A549 (cell line): ENCODE measurements at places on chromosomes 3 and 15.
A peak's percentile ranks its signal among the peaks of the same experiment; 100 is the strongest.

DNA sequence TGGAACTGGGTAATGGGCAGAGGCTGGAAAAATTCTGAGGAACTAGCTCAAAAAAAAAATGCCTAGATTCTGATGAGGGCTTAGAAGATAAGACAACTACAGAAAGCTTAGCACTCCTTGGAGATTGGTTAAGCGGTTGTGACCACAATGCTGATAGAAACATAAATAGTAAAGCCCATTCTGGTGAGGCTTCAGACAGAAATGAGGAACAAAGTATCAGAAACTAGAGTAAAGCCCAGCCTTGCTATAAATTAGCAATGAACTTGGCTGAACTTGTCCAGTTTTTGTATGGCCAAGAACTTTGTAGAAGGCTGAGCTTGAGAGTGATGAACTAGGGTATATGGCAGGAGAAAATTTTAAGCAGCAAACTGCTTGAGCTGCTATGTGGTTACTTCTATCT, 25.4 kb downstream of the GOLGB1 start:
- no peak for DNase-seq

DNA sequence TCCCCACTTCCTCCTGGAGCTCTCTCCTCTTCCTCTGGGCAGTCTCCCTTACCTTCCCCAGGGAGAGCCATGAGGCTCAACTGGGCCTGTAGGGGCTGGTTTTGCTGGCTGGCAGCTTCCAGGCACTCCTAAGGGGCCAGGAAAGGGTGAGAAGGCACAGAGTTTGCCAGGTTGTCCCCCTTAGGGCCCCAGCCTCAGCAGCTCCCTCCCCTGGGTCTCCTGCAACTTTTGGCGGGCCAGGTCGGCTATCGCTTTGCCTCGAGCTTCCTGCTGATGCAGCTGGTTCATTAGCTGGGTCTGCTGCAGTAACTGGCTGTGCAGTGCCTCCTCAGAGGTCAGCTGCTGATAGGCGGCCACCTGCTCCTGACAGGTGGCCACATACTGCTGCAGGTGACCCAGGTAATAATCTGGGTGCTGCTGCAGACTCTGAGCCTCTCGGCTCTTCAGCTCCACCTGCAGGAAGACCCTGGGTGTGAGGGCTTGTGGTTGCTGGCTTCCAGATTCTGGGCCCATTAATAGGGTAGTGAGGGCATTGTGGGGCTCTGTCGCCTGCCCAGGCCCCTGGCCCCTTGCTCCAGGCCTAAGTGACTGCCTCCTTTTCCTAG, 29.7 kb upstream of the OR4F6 start:
- peak; percentile 18 for DNase-seq

GRCh38 chr15:38168467-38169070, 84.1 kb upstream of the SPRED1 start:
- no peak for DNase-seq

DNA sequence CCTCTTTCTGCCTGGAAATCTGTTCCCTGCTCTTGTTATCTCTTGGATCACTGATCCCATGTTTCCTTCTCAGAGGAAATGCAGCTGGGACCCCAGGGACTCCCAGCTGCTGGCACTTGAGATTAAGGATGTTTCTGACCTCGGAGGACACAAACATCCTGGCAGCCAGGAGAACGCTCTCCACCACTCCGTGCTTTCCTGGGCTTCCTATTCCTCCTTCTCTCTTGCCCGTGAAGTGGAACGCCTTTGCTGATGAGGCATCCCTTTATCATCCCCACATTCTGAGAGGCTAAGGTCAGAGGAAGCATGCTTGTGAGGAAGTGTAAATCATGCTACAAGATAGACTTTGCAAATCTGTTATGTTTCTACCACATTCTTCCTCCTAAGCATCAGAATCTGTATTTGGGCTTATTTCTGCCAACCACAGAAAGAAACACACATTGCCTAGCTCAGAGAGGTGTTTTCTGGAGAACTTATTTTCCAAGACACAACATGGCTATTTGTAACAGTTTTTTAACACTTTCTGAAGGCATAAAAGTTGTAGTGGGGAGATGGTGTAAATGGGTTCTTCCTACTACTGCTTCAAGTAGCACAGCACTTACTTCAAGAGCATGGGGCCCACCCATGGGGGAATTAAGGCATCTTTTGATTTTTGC, 25.6 kb upstream of the LDHAL6B start:
- DNase-seq, result no peak

DNA sequence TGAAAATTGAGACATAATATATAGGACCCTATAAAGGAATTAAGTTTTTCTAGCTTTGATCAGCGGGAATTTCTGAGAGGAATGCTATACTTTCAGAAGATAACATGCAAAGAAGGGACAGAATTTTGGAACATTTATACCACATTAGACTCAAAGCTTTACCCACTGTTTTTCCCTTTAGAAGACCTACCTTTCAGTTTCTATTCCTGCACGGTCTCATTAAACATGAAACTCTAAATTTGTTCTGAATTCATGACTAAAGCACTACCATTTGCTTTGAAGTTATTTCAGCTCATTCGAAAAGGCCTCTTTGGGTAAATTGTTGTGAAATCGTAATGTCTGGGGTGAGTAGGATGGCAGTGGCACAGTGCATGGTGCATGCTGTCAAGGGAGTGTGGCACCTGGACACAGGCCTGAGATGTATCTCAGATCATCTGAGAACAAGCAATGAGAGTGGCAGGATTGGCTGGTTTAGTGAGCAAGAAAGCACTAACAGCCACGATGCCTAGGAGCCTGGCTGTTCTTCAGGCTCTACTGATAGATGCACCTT, 42.5 kb downstream of the CHCHD4 start:
- DNase-seq, result no peak

GRCh38 chr15:63077952-63078351, 35.4 kb downstream of the TPM1 start:
- no peak for DNase-seq

DNA sequence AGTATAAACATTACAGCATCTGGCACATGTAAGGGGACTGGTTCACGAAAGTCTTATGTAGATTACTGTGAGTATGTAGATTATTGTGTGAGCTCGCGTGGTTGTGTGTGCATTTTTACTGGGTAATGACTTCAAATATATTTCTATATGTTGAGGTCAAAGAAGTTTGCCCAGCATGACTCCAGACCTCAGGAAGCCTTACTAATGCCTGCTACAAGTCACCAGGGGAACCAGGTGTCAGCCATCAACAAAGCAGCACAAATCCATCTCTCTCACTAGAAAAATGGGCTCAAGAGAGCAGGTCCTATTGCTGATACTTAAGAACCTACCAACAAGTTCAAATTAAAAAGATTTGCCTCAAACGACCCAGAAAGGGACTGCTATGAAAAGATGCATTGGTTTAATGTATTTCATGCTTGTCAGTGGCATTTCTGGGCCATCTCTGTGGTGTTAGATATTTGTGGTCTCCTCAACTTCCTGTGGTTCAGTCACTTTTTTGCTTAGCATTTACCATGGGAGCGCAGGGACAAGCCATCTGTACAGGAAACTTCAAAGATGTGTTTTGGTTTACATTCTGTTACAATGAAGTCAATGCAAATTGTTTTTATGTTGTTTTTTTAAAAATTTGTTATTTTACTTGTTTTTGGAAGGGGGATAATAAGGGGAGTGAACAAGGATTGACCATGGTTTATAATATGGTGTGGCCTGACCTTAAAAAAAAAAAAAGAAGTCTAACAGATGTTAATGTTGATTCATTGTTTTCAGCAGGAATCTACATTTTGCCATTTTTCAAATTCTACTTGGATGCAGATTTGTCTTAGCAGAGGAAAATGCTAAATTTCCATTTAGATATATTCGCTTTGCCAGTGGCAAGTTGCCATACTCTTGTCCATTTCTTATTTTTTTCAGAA, 172.1 kb upstream of the ADAMTS9 start:
- no peak for DNase-seq

DNA sequence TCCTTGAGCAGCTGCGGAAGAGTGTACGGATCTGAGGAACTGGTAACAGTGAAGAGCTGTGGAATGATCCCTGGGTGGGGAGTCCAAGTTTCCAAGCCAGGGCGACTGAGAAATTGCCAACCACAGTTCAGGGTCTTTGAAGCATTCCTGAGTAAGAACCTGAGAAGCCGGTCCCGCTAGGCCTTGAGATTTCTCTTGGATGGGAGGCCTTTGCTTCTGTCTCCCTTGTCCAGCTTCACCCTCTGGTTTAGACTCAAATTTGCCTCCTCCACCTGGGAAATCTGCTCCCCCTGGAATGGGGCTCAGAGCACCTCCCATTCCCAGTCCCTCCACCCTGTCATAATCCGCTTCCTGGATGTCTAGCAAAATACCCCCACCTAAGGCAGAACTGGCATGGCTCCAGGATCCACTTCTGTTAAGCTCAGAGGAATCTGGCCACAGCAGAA, 127.7 kb upstream of the DLG1 start:
- DNase-seq, result no peak

DNA sequence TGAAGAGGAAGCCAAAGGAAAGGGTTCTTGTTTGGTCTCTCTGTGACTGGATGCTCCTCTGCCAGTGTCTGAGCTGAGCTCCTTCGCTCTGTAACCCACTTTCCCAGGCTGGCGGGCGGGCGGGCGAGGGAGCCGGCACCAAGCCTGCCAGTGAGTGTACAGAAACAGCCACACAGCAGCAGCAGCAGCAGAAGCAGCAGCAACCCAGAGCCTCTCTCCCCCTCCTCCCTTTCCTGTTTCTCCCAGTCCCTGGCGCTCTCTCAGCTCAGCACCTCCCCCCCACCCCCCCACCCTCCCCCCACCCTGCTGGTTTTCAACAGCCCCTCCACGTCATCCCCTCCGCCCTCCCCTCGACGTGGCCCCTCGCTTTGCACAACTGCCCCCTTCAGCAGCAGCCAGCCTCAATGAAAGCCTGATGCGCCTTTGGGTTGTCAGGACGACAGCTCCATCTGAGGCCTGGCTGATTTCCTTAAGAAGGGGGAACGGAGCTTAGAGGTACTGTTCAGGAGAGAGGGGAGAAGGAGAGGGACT, at the start of gene LSAMP:
TSS of gene LSAMP (minus strand) at position 177 of the 531 bp plus-strand sequence.
- no peak for DNase-seq

- peak; percentile 44 for DNase-seq
Observed at GRCh38 chr3:10356461-10356981, 35.6 kb upstream of the SEC13 start.

GRCh38 chr15:64507293-64507802, 47.0 kb downstream of the ZNF609 start:
- no peak for DNase-seq

DNA sequence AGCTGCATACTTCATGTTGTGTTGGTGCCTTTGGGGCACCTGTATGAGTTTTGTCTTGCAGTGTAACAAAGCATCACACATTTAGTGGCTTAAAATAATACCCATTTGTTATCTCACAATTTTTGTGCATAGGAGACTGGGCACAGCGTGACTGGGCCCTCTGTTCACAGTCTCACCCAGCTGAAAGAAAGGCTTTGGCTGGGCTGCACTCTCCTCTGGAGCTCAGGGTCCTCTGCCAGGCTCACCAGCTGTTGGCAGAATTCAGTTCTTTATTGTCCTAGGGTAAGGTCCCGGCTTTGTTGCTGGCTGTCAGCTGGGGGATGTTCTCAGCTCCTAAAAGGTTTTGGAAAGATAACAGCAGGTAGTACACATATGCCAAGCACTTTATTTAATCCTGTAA, 263.3 kb downstream of the CLSTN2 start:
- no peak for DNase-seq

DNA sequence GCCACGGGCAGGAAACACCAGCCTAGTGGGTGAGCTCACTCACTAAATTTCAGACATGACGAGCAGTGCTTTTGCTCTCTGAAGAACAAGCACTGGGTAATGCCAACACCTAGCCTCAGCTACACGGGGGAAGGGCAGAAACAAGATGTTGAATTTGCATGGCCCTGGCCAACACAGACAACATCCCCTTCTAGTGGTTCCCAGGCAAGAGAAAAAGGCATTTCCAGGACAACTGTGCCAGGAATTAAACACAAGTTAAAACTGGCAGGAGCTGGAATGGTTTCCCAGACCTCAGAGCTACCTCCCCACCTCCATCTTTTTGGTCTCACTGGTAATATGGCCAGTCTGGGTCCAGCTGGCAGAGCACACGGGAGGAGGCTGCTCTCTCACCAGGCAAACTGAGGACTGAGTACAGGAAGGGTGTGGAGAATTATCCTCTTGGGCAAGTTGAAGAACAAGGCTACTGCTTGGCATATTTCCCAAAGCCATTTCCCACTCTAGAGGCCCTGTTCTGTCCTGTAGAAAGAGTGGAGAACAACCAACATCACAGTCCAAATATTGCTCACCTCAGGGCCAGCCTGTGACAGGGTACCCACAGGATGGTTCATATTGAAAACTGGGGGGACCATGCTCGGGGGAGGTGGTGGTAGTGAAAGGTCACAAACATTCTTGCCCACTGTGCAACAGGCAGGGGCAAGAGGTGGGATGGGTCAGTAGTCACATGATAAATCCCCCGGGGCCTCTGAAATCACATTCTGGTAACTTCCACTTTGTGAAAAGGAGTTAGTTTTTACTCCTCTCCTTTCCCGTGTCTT, 26.5 kb downstream of the TSPAN3 start:
- DNase-seq, result no peak

GRCh38 chr15:31278544-31279220, 48.0 kb upstream of the KLF13 start:
- DNase-seq, result no peak

- no peak for DNase-seq
Observed at GRCh38 chr3:8197384-8197783, 304.2 kb upstream of the LMCD1 start.

GRCh38 chr15:85625856-85626255, 168.9 kb downstream of the KLHL25 start:
- DNase-seq, result no peak

DNA sequence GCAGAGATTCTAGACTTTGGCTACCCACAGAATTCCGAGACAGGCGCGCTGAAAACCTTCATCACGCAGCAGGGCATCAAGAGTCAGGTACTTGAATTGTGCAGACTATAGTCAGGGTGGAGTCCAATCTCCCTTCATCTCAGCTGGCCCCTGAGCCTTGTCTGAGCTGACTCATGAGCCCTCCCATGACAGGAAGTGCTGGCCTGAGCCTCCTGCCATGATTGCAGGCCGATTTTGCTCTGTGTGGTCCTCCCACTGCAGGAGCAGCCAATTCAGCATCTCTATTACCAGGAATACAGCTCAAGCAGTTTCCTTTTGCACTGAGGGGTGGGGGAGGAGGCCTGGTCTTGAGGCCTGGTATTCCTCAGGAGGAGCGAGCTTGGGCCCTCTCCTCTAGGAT, 5.5 kb downstream of the AP2M1 start:
- no peak for DNase-seq

- no peak for DNase-seq
Observed at GRCh38 chr15:40957581-40958051, 4.3 kb downstream of the CHAC1 start.

GRCh38 chr3:104040896-104041295, 1325.8 kb upstream of the ALCAM start:
- DNase-seq, result no peak

DNA sequence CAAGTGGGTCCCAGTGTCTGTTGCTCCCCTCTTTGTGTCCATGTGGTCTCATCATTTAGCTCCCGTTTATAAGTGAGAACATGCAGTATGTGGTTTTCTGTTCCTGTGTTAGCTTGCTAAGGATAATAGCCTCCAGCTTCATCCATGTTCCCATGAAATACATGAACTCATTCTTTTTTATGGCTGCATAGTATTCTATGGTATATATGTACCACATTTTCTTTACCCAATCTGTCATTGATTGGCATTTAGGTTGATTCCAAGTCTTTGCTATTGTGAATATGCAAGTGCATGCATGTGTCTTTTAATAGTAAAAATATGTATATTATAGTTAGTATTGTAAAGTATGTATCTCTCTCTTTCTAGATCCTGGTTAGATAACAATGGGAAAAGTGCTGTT, 53.9 kb downstream of the TCAIM start:
- DNase-seq, result no peak

GRCh38 chr3:94159062-94159828, 96.4 kb downstream of the NSUN3 start:
- peak; percentile 13 for DNase-seq
